ENCODE measurements at places on chromosomes 2 and 18.

DNA sequence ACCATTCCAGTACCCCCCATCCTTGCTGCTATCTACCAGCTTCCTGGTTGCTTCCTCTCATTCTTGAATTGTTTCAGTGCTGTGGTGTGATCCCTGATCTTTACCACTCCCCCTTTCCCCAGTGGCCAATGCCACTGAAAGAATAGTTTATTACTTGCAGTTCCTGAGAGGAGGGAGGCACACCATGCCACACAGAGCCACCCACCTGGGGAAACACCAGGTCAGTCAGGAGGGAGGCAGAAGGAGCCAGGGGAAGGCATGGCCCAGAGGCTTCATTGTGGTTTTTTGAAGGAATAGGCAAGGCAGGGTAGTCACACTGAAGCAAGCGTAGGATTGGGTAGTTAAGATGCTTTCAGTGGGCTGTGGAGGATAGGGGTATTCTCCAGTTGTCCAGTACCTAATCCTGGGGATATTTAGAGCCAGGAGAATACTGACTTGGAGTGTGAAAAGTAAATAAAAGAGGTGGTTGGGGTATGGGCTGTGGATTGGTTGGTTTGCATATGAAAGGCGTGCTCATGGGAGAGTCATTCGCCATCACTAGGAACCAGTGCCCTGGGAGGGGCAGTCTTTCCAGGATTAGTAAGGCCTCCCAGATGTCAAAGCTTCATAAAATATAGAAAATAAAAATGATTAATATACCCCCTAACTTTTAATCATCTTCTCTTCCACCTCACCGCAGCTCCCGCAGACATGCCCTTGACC, 6.7 kb upstream of the TMEM177 start:
- DNase-seq: no peak

- DNase-seq: no peak
Measured at GRCh38 chr2:9627310-9627709, 3.5 kb downstream of the YWHAQ start.

- no peak for DNase-seq
Measured at GRCh38 chr18:50651334-50651733, 91.4 kb downstream of the MAPK4 start.

DNA sequence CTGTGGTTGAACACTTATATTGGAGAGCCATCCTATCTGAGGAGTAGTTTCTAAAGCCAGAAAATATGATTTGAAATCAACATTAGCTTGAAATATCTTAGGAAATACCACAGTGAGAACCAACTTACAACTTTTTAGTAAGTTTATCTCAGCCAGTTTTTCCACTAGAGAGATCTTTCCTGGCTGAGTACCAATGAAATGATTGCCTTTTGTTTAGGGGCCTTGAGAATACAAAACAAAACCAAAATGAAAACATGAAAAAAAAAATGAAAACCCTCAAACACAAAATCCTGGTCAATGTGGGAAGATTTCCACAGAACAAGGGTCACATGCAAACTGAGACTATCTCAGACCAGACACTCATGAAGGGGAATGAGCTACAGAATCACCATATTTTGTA, 429.0 kb downstream of the SETBP1 start:
- no peak for DNase-seq

DNA sequence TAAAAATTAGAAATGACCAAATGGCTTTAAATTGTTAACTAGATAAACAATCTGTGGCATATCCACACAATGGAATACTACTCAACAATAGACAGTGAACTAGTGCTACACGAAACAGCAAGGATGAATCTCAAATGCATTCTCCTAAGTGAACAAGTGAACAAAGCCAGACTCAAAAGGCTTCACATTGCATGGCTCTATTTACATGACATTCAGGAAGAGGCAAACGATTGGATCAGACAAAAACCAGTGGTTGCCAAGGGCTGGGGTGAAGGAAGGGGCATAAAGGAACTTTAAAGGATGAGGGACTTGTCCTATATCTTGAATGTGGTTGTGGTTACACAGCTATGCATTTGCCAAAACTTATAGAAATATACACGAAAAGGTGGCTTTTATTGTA, 184.3 kb downstream of the RPIA start:
- no peak for DNase-seq

DNA sequence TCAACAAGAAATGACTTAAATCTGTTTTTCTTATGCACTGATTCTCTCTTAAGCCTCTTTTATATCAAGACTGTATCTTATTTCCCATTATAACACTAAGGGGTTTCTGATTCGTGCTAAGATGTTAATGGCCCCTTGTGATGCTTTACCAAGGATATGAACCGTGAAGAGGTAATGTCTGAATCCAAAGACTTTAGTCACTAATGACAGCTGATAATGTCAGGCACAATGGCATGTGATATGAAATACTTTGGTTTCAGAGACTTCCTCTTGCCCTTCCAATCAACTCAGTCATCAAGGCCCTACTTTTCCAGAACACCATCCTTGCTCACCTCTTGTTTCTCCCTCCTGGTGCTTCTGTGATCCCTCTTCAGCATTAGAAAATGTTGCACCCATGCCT, 262.8 kb downstream of the KCNE4 start:
- DNase-seq: no peak

DNA sequence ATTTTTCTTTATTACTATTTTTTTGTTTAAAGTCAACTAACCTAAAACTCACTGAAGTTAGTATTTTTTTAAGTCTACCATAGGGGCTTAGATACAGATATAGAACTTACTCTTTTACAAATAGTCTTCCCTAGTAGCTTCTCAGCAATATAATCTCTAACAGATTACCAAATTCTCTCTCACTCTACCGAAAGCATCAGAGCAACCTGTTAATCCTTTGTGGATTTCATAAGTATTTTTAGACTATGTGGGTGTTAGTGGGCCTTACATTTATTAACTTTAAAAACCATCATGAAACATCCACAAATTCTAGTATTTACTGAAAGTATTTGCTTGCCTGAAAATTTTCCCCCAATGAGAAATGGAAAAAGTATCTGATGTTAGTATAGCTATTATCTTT, 84.6 kb upstream of the TFPI start:
- DNase-seq: no peak

DNA sequence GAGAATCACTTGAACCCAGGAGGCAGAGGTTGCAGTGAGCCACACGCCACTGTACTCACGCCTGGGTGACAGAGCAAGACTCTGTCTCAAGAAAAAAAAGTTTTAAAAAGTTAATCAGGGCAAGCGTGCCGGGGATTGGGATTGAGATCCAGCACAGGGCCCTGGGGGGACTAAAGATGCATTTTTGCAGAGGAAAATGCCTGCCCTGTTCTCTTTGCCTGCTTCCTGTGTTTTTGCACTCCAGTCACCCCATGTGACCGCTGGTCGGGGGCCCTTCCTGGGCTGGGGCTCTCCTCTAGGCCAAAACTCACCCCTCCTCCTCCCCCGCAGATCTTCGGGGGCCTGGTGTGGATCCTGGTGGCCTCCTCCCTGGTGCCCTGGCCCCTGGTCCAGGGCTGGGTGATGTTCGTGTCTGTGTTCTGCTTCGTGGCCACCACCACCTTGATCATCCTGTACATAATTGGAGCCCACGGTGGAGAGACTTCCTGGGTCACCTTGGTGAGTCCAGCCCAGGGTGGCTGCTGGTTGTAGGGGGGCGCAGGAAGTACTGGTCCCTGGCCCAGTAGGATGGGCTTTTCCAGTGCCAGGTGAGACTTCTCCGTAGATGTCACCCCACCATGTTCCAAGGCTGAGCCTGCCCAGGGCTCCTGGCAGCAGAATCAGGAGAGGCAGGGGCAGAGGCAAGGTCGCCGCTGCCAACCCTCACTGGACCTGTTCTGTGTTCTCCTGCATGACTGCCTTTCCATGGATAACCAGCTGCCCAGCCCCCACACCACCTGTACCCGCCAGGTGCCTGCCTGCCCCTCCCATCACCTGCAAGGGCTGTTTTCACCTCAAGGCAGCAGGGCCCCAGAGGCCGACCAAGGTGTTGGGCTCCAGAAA, 22.4 kb downstream of the MAL start:
- DNase-seq: no peak

DNA sequence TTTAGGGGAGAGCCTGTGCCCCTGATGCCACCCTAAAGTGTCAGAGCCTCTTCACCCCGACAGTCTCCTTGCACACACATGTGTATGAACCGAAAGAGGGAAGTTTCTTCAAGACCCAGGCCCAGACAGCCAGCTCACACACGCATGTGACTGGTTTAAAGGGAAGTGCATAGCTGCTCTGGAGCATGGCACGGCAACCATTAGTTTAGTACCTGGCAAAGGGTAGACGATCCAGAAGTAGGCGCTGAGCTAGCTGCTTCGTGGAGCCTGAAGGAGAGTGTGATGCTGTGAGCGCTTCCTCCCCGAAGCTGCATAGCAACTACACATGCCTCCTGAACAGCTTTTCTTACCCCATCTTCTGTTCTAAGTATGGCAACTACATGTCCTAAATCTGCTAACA, 91.7 kb downstream of the ZCCHC2 start:
- DNase-seq: no peak

GRCh38 chr2:216548901-216549331, 50.3 kb downstream of the RPL37A start:
- no peak for DNase-seq

DNA sequence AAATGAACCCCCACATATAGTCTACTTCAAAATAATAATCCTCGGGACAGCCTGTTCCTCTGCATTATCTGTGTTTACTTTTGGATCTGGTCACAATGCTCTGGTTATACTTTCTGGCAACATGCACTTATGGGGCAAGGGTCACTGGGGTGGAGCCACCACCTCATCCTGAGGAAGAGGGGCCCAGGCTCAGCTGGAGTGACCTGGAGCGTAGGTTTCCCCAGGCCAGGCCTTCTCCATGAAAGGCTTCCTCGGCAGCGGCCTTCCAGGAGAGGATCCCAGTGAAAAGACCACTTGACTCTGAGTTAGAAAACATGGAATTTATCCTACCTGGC, 237.4 kb downstream of the SETBP1 start:
- DNase-seq: no peak

DNA sequence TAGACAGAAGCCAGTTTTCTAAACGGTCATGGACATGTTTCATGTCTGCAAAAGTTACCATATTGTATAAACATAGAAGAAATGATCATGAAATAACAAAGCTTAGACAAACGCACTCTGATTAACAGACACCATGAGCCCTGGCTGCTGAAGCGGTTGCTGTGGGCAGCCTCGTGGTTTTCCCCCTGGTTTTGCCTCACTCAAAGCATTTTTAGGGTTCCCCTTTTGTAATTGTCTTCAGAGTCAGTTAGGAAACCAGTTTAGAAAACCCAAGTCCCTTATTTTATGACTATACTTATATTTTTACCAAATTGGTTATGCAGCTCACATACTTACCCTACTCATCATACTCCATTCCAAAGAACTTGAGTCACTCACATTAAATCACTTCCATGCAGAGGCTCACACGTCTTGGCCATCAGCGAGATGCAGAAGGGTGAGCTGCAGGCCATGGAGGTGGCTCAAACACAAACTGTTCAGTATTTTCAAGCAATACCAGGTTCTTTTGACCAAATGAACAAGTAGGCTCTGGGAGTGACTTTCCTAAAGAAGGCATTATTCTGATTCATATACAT, 105.6 kb upstream of the SALL3 start:
- no peak for DNase-seq

GRCh38 chr2:33411765-33412164, 64.7 kb upstream of the RASGRP3 start:
- DNase-seq: no peak

- no peak for DNase-seq
Measured at GRCh38 chr2:42545023-42545721, 23.3 kb upstream of the MTA3 start.

- DNase-seq: no peak
Measured at GRCh38 chr2:155368934-155369333, 670.4 kb downstream of the KCNJ3 start.

GRCh38 chr2:169073963-169074751, 4.8 kb downstream of the DHRS9 start:
- DNase-seq: no peak

- no peak for DNase-seq
Measured at GRCh38 chr2:191064590-191064989, 50.6 kb upstream of the STAT1 start.

DNA sequence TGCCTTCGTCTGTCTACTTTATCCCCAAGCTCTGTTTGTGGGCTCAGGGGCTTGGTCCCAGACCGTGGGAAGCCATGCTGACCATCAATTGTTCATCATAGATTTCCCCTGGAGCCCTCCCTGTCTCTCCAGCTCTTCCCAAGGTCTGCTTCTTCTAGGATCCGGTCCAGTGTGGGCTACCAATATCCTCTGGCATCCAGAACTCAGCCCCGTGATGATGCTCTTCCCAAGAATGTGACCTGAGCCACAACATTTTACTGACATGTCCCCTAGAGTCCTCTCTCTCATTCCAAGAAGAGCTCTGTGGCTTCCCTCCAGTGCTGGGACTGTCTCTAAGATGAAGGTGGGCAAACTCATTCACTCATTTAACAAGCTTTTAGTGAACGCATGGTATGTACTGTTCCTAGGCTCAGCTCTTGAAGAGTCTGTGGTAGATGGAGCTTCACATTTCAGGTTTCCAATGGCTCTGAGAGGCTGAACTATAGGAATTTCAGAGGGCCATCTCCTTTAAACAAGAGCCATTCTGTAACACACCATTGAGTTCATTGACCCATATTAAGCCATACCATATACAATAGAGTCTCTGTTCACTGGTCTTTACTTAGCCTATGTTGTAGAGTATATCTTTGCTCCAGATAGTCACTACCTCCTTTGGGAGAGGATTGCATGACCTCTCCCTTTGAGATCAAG, 142.0 kb upstream of the APCDD1 start:
- DNase-seq: no peak

DNA sequence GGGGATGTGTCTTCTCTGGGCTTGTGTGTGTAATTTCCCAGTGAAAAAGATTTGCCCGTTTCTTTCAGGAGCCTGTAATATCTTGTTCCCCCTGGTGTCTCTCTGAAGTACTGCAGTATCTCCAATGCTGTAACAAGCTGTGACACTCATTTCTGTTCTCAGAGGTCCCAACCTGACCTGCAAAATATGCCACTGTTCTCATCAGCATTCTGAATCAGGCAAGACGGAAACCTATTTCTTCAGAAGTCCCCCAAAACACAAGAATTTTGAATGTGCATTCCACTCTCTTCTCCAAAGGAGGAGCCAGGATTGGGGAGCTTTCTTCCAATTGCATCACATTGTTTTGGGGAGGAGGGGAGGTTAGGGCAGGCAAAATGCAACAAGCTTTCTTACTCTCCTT, 77.0 kb upstream of the CNGA3 start:
- DNase-seq: no peak

DNA sequence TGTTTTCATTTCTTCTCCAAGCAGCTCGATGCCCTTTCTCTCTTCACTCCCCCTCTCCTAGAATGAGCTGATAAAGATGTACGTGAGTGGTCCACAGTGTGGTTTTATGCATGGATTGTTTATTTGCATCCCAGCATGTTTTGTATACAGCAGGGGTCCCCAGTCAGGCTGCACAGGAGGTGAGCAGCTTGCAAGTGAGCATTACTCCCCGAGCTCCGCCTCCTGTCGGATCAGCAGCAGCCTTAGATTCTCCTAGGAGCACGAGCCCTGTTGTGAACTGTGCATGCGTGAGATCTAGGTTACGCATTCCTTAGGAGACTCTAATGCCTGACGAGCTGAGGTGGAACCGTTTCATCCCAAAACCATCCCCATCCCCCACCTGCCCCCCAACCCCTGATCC, 262.6 kb downstream of the AGAP1 start:
- no peak for DNase-seq

Data from stimulated activated CD8-positive, alpha-beta memory T cell treated with anti-CD3 and anti-CD28 coated beads, Interleukin-12 subunit alpha, Interleukin-12 subunit beta, amount 100 ng/mL, for 1 hour (primary cell).